Bone marrow (tissue), 2 donors: ENCODE measurements at places on chromosomes 1 and 21.

DNA sequence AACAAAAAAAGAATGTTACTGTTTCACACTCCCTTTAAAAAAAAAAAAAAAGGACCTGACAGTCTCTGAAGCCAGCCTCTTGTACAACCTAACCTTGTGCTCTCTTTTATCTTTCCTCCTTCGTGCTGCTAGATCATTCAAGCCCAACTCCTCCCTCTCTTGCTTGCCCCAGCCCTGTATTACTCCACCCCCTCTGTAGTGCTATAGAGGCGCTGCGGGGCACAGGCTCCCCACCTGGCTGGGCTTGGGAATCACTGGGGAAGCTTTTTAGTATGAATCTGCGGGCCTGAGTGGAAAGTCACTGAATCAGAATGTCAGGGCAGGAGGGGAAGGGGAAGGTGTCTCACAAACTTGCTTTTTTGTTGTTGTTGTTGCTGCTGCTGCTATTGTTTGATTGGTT, 383.7 kb upstream of the CAMK1G start:
- no peak for DNase-seq

DNA sequence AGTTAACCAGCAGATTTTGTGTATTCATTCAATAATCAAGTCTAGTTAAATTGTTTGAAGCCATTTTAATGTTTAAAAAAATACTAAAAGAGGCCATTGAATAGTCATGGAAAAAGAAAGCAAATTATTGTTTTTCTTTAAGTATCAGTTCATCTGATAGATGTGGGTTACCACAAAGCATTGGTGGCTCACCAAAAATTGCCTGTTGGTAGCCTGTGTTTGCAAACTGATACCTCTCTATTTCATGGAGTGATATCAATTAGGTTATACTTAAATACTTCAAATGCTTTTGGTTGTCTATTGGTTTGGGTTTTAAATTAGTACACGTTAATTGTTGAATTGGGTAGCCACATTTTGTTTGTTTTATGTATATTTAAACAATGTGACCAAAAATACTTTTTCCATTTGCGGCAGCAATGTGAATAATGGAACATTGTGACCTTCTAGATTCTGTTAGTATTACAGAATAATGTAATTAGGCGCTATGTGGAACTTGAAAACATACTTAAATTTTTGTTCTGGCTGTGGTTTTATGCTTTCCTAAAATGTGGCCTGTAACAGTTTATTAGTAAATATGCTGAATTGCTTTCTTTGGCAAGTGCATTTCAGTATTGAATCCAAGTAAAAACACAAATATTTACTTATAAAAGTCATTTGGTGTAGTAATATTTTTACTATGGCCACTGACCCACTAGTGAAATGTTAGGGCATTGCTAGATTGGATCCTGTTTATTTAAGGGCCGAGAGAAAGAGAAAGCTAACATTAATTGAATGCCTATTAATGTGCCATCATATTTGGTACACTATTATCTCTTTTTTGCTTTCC, 37.1 kb upstream of the NBL1 start:
- no peak for DNase-seq

GRCh38 chr1:186494832-186495271, 33.9 kb upstream of the PDC start:
- no peak for DNase-seq

- no peak for DNase-seq
These were observed 59.7 kb upstream of the CD34 start for GRCh38 chr1:207970329-207971233.

DNA sequence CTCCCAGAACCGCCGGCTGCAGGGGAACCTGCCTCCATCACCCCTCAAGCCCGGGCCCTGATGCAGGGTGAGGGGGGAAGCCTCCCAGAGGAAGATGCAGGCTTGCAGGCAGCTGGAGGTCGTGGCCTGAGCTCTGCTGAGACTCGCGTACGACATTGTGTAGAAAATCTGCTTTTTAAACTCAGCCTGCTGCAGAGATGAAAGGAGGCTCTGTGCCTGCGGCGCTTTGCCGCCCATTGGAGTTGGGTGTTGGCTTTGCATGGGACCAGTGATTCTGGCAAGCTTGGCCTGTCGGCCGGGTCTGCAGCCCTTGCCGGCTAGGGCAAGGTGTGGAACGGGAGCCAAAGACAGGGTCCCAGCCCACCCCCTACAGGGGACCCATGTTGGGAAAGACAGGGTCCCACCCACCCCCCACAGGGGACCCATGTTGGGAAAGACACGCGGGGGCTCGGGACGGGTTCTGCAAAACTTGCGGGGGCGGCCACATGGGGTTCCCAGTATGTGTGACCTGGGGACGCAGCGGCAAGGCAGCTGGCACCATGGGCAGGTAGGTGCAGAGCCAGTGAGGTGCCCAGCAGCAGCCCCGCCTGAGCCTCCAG, 55.6 kb downstream of the SLX9 start:
- no peak for DNase-seq

GRCh38 chr1:12127206-12127810, 39.5 kb upstream of the TNFRSF1B start:
- DNase-seq: no peak

DNA sequence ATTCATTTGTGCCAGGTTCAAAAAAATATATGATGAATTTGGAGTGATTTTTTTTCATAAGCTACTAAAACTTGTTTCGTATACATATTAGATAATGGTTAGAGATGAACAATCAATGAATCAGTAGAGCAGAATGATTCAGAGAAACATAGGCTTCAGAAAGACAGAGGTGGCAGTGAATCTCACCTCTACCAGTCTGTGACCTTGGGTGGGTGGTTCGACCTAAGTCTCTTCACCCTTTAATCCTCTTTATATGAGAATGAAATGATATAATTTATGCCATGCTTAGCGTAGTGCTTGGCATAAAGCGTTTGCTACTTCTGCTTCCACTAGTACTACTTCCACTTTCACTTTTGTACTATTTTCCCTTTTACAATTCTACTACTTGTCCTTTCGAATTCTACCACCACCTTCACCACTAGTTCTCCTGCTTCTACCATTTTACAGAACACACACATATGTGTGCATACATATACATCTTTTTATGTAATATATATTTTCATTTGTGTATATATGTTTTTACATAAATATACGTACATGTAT, 45.1 kb downstream of the FYB2 start:
- peak; percentile 77 for DNase-seq

- no peak for DNase-seq
These were observed 129.0 kb downstream of the DMRTB1 start for GRCh38 chr1:53588053-53588779.

DNA sequence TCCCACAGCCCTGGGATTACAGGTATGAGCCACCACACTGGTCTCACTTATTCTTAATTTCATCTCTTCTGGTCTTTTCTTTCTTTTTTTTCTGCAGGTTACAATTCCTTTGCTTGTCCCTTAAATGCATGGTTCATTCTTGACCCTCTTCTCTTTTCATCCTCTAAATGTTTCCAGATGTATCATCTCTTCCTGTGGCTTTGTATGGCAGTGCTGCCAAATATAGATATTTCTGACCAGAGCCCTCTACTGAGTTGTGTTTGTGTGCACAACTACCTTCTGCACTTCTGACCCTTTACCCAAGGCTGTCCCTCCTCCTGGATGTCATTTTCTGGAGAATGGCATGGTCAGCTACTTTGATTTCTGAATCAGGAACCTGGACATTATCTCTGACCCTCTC, 32.5 kb downstream of the OLFML3 start:
- DNase-seq: no peak

DNA sequence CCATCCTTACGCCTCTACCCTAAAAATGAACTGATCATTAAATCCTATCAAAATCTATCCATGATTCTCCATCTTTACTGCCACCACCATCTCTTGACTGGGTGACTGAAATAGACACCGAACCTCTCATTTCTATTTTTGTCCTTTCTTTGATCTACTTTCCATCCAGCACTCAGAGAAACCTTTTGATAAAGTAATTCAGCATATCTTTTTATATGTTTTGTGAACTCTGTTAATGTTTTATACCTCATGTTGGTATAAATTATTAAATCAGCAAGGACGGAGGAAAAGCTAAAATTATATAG, 13.0 kb downstream of the PCNX2 start:
- DNase-seq: no peak

GRCh38 chr1:238777551-238777950, 608.8 kb upstream of the CHRM3 start:
- no peak for DNase-seq

DNA sequence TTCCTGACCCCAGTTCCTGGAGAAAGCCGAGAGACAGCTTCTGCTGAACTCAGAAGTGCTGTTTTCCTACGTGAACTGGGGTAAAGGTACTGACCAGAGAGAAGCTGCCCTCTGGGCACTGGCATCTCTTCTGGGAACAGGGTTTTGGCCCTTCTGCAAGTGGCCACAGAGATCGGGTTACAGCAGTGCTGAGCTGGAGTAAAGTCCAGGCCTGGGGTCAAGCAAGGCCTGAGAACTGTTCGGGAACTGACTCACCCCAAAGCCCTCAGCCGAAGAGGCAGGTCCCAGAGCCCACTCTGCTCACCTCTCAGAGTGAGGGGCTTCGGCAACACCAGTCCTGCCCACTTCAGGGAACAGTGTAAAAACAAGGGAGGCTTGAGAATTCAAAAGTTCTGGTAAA, 177.2 kb upstream of the RUNX1 start:
- no peak for DNase-seq

DNA sequence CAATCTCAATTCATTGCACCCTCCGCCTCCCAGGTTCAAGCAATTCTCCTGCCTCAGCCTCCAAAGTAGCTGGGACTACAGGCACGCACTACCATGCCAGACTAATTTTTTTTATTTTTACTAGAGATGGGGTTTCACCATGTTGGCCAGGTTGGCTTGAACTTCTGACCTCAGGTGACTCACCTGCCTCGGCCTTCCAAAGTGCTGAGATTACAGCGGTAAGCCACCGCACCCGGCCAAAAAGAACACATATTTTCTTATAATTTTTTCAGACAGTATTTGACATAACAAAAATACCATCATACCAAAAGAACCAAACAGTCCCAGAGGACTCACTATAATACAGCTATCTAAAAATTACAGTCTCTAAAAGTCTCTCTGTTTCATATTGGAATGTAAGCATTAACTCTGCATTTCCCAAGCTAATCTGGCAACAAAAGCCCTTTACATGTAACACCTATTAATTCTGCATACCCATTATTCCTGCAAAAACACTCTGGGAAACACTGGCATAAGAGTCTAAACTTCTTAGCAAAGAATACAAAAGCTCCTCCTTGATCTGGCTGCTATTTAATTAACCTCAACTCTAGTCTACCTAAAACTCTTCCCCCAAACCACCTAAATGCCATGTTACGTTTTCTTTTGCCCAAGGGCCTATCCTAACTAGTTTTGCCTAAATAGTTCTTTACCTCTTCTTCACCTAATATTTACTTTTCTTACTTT, 26.9 kb downstream of the WDR26 start:
- no peak for DNase-seq

GRCh38 chr1:94925561-94926125, 1.3 kb downstream of the CNN3 start:
- no peak for DNase-seq

DNA sequence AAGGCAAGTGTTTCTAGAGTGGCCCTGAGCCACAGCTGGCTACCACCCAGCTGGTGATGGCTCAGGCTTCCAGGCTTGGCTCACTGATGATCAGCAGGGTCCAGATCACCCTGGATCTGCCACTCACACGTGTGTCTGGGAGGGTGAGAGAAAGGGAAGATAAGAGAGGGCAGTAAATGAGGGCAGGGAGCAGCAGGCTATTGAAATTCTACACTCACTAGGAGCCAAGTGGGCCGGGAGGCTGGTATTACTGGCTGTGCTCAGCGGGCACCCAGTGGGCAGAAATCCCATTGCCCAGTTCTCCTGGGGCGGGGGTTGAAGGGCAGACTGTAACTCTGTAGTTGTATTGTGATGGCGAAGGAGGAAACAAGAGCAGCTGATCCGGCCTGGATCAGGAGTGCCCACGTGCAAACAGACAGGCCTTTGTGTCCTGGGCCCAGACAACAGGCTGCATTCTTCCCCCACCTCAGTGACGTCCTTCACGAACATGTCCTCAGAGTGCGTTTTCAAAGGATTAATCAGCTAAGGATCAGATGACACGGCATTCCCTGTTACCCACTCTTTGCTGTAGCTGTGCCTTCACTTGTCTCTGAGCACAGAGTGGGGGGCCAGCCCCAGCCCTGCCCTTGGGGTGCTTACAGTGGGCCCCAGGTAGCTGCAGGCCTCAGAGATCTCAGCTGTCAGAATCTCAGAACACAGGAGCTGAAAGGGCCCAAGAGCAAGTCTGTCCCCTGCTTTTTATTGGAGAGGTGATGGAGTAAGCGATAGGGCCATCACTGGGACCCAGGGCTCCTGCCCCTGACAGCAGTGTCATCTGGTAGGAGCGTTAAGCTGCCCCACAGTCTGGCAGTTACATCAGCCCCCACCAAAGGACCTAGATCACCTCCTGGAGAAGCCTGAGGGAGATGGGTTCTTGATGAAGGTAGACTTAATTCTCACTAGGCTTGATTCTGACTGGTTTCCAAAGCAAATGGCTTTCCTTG, 60.5 kb downstream of the ATP1A1 start:
- no peak for DNase-seq

DNA sequence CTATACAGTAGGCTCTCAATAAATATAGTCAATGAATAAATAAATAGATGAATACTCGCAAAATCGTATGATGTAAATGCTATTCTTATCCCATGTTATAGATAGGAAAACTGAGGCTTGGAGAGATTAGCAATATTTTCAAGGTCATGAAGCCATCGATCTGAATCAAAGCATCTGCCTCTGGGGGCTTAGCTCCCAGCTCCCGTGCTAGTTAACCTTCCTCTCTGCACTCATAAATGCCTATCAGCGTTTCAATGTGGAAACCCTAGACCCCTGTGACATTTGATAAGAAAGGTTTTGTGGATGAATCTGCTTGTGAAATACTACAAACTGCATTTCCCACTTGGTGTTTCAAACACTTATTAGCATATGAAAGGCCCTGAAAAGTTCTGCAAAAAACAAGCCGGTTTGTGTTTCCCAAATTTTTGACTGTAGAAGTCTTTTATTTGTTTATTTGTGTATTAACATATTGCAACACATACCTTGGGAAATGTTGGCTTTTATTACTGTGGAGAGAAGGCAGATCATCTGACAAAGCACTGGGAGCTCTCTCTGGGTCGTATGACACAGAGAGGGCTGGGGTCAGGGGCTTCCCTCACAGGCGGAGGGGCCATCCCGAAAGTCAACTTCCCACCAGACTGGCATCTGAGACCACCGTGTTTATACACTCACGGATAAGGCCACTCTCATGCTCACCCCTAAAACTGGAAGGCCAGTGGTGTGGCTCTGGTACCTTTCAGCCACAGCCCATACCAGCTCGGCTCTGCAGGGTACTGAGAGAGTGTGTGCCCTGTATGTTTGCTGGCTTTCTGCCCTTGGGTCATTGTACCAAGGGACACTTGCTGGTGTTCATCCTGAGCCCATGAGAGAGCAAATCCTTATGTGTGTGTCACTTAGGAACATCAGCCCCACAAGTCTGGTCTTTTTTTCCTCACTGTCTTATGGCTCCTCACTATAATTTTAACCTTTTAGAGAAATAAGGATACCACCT, 993 bp upstream of the PROK1 start:
- no peak for DNase-seq

DNA sequence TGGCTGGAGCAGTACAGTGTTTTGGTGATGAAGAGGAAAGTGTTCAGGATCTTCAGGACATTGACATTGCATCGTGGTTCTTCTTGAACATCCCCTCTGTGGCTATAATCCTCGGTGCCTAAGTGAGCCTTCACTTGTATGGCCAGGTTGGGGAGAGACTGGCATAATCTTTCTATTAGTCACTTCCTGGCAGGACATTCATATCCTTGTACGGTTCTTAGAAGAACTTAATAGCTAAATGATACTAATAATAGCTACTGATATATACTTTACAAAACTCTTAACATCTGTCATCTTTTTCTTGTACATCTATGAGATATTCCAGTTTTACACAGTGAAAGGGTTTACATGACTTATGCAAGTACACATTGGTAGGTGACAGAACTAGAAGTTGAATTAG, 35.8 kb downstream of the CELF3 start:
- no peak for DNase-seq
